Lower lobe of right lung (tissue), 2 donors: ENCODE measurements at places on chromosomes 12 and 14.
A peak's percentile ranks its signal among the peaks of the same experiment; 100 is the strongest.

- DNase-seq, result no peak
Measured at GRCh38 chr12:131636266-131636665, 74.6 kb upstream of the SFSWAP start.

- no peak for DNase-seq
Measured at GRCh38 chr14:68479247-68479646, 313.6 kb downstream of the ZFP36L1 start.

DNA sequence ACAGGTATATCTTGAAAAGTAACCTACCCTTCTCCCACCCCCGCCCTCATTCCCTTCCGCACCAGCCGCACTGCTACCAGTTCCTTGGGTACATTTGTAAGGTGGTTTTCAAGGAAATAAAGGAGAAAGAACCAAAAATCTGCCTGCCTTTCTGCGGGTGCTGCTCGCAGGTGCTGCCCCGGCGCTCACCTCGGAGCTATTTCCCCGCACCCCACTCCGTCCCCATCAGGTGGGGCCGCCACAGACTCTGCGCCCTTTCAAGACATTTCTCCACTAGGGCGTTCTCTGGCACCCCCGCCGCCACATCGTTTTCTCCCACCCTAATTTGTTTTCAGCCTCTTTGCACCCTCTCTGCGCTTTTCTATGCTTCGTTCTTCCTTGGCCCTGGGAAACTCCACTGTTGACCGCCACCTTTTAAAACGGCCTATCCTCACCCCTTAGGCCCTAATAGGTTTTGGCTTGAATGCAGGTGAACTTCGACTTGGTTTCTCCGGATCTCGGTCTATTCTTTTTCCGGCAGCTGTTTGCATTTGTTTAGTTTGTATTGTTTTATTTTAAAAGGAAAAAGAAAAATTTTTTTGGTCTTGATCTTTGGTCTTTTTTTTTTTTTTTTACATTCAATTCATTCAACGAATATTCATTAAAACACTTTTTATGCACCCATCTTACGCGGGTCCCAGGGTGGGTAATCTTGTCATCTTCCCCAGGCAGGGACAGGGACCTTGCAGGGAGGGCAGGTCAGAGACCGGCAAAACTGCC lies 3.0 kb downstream of the VSX2 start:
- DNase-seq, result no peak

- DNase-seq, result no peak
Measured at GRCh38 chr14:65849558-65849957, 437.0 kb downstream of the FUT8 start.

DNA sequence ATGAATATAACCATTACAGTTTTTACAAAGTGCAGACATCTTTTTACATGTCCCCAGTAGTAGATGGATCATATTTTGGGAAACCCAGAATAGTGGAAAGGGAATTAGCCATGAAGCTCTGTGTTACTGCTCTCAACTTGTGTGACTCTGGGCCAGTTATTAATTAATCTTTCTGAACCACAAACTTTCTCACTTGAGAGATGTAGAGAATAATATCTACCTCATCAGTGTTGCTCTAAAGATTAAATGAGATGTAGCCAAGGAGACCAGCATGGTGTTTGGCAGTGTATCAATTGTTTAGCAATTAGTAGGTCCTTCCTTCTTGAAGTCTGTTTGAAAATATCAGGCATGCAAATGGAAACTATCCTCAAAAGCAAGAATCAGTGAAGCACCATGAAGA lies 169.2 kb downstream of the TMTC2 start:
- DNase-seq, result no peak

- no peak for DNase-seq
Measured at GRCh38 chr12:114664651-114665320, 19.2 kb downstream of the TBX3 start.

DNA sequence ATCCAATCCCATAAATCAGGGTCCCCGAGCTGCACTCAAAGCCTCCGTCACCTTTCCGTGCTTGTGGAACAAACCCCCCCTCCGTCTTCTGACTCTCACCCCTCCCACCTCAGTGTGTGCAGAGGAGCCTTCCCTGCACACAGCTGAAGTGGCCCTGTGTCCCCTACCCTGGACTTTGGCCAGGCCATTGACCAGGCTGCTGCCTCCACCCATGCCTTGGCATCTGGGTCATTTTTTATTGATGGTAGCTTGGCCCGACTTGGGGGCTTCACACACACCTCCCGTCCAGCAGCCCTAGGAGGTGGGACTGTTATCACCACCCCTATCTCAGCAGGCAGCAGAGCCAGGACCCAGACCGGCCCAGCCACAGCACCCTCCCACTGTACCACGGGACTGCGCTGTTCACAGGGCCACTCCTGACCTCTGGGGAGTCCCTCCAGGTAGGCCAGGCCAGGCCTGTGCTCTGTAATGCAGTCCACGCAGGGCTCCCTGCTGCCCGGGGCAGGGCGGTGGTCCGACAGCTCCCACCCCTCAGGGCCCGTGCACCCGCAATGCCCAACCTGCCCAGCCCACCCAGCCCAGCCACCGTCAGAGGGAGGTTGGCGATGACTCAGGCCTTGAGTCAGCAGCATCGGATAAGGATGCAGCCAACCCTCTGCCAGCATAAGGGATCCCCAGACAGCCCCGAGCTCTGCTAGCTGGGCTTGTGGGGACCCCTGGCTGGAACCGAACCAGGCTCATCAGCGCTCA lies 9.2 kb upstream of the INF2 start:
- DNase-seq, result peak; percentile 48

DNA sequence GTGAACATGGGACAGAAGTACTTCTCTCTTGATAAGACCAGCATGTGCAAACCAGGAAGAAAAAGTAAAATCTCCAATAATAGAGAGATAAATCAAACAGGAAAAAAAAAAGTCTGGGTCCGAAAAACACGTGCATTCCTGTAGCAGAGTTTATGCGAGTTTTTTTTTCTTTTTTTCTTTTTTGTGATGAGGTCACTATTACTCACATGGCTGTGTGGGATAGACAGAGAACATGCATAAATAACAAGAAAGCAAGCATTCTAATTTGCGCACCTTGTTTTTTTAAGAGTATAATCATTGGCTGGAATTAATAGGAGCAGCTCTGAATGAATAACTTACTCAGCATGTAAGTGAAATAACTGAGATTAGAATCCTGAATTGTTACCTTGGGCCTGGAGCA lies 91.9 kb upstream of the CPM start:
- DNase-seq, result no peak

DNA sequence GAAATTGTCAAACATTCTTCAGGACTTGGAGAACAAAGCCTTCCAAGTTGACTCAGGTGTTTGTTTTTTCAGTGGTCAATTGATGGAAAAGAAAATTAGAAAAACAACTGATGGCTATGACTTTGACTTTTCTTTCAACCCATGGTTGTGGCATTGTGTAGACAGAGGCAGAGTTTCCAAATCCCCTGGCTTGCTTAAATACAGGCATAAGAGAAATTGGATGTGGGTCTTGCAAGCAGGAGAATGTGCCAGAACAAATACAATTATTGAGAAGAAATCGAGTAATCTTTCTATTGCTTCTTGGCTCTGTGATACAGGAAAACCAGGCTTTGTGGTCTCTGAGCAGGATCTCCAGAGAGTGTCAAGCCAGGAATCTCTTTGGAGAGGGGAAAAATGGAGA lies 40.9 kb upstream of the FRMD6 start:
- no peak for DNase-seq

DNA sequence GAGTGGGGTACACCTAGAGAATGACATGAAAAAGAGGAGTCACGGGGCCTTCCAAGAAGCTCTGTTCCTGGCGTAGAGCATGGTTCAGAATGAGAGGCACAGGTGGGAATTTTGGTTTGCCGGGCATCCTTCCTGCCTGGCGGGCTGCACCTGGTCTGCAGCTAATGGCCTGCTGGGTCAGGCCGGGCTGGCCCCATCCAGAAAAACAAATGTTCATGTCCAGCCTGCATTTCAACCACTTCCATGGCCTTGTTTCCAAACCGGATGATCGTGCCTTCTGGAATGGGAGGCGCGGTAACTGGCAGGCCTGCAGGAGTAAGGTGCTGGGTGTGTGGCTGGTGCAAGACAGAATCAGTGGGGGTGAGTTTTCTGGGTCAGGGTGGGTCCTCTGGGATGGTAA lies 14.4 kb downstream of the TEAD4 start:
- no peak for DNase-seq

DNA sequence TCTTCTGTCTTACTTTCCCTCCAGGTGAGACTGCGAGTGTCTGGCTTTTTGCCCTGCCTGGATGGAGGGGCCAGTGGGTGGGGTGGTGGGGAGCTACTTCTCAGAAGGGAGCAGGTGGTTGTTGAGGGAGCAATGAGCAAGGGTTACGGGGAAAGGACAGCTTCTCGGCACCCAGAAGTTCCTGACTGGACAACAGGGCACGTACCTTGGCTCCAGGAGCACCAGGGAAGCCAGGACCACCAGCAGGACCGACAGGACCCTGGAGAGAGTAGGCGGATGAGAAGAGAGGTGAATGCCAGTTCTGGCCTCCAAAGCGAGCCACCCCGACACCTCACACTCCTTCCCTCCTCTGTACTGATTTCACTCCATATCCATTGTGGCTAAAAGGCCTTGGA lies 15.3 kb downstream of the COL2A1 start:
- no peak for DNase-seq

GRCh38 chr14:48384821-48385220 lies 709.4 kb upstream of the MDGA2 start:
- no peak for DNase-seq

DNA sequence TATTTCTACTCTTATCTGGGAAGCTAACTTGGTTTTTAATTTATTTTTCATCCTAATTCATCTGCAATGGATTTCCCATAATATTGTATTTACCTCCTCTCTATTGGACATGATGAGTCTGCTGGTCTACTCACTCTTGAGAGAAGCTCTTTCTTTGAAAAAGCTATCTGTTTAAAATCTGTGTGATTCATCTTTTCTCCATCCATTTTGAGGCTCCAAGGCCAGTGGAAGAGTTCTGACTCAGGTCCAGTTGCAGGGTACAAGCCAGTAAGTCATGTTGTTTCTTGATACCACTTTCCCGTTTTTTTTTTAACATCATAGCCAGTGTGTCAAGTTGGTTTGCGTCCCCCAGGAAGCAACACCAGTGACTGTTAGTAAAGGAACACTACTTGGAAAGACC lies 160.3 kb upstream of the BMP4 start:
- no peak for DNase-seq

DNA sequence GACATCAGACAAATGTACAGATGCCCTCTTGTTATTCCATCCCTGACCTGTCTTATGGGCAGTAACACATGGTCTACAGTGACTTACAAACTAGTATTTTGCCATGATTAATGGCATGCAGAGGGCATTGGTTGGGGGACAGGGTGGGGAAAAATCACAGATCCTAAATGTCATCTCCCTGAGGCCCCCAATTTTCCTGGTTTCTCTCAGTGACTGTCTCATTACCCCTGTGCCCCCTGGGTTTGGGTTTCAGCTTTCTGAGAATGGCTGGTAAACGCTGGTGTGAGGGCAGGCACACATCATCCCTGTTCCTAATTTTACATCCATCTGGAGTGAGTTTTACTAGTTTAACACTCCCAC lies 10.1 kb downstream of the KRT76 start:
- no peak for DNase-seq
